ENCODE measurements at places on chromosomes 12 and 14.

DNA sequence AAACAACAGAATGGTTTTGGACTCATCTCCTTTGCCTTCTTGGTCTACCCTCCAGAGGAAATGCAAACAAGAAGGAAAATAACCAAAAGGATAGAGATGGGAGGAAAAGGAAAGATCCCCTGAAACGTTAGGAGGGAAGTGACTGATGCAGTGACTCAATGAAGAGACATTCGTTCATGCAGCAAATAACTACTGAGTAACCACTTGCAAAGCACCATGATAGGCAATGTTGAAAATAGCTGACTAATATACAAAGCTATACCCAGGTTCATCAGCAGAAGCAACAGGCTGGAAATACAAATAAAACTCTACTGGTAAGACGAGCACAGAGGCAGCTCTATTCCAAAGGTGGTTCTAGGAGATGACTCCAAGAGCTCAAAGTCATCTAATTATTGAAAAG is 41.8 kb downstream of the R3HDM2 start:
- no peak for DNase-seq

- DNase-seq: no peak
Measured at GRCh38 chr14:54771411-54772027, 131.1 kb downstream of the GCH1 start.

DNA sequence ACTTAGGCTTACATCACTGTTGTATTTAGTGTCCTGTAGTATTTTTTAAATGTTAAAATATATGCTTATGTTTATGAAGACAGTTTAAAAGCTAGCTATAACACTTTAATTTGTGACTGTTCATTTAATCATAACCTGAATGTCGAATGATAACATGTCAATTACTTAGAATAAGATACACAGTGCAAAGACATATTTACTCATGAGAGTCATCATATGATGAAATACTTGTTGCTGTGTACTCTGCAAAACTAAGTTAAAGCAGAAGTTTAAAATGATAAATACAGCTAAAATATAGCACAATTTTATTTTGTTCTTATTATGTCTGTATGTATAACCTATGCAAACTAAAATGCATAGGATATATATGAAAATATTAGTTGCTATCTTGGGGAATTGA is 497.4 kb downstream of the FSCB start:
- DNase-seq: no peak

GRCh38 chr12:6551496-6552139 is 4.2 kb downstream of the IFFO1 start:
- DNase-seq: no peak

GRCh38 chr14:24673534-24674203 is 39.7 kb upstream of the GZMB start:
- peak; percentile 56 for DNase-seq

- DNase-seq: no peak
Measured at GRCh38 chr12:91603060-91603459, 420.4 kb upstream of the DCN start.

DNA sequence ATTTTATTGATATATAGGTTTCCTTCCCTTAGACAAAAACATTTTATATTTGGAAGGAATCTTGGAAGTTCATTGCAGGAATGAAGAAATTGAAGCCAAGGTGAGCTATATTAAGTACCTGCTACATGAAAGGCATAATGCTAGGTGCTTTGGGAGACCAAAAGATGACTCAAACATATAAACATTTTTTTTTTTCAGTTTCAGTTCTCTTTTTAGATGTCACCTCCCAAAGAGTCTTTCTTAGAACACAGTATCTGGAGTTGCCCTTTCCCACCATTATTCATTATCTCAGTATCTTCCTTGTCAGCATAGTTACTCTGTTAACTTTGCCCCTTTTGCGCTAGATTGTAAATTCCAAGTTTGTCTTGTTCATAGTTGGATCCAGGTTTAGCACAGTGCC is 1.1 kb downstream of the LIN52 start:
- no peak for DNase-seq

Data from stimulated activated effector memory CD8-positive, alpha-beta T cell treated with anti-CD3 and anti-CD28 coated beads, Interleukin-12 subunit alpha, Interleukin-12 subunit beta, amount 100 ng/mL, for 72 hours (primary cell).